ENCODE measurements at places on chromosomes 12 and 14. TPM values are rescaled to one million over a fixed set of nuclear protein-coding genes. Genes with fewer than 3 reads are reported as not detected.

- H3K36me3 ChIP-seq: peaks cover 13% of the 10 kb centered on the region
- no peak for DNase-seq
- H3K27me3 ChIP-seq: peaks cover 7% of the 10 kb centered on the region
- no peak overlapping the region for H3K27ac ChIP-seq
- H3K4me3 ChIP-seq: no peak overlapping the region
Measured at GRCh38 chr14:59638885-59639284, 62.3 kb upstream of the CCDC175 start.

- H3K27ac ChIP-seq: peak overlapping the region; percentile 96
- H3K4me3 ChIP-seq: peak overlapping the region; percentile 84
- no peaks in the 10 kb centered on the region for H3K27me3 ChIP-seq
- H3K4me1 ChIP-seq: peaks cover 32% of the 10 kb centered on the region
- no peaks in the 10 kb centered on the region for H3K36me3 ChIP-seq
Measured at GRCh38 chr12:32139064-32139421, 32.4 kb downstream of the BICD1 start.

ASPG gene
- not detected for total RNA-seq

CNTN1 gene
- total RNA-seq: 0.77 TPM

REP15 gene
- total RNA-seq: 1.3 TPM

- no peak overlapping the region for H3K27ac ChIP-seq
- H3K36me3 ChIP-seq: no peaks in the 10 kb centered on the region
- no peaks in the 10 kb centered on the region for H3K27me3 ChIP-seq
- H3K4me1 ChIP-seq: peaks cover 30% of the 10 kb centered on the region
- no peak for DNase-seq
- H3K4me3 ChIP-seq: no peak overlapping the region
Measured at GRCh38 chr12:75970310-75970709, 61.3 kb downstream of the PHLDA1 start.

- no peak overlapping the region for H3K27ac ChIP-seq
- H3K4me3 ChIP-seq: no peak overlapping the region
- no peaks in the 10 kb centered on the region for H3K36me3 ChIP-seq
- peaks cover 11% of the 10 kb centered on the region for H3K4me1 ChIP-seq
- no peak for DNase-seq
- H3K27me3 ChIP-seq: no peaks in the 10 kb centered on the region
Measured at GRCh38 chr12:92027243-92027642, 118.4 kb downstream of the BTG1 start.

DNA sequence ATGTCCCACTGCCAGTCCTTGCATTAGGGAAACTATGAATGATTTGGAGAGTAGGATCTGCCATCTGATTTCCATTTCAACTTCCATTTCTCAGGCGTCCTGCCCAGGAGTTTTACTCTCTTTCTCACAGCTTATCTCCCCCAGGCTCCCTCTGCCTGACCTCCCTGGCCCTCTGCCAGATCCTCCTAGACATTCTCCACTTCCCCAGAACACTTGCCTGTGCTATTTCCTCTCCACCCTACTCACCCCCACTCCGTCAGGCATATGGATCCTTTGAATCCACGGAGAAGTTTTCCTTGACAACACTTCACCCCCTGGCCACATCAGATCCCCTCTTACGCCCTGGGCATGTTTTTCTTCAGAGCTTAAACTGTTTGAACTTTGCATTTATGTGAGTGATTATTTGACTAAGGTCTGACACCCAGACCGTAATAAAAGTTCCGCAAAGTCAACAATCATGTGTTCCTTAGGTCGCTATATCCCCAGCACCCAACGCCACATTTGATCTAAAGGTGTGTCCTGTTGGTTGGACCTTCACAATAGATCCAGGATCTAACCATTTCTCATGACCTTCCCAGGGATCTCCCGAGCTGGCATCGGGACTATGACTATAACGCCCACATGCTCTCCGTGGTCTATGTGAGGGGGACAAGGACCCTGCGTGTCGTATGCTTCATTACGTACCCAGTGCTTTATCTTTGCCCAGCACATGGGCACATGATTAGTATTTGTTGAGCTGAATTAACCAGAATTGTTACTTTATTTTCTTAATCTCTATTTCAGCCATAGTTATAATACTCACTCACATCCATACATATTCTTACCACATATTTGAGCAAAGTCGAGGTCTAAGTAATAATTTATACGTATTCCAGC is 255.8 kb upstream of the FOXN3 start:
- H3K36me3 ChIP-seq: no peaks in the 10 kb centered on the region
- no peak overlapping the region for H3K4me3 ChIP-seq
- no peak overlapping the region for H3K27ac ChIP-seq
- H3K27me3 ChIP-seq: no peaks in the 10 kb centered on the region

- no peaks in the 10 kb centered on the region for H3K27me3 ChIP-seq
- H3K4me1 ChIP-seq: peaks cover 34% of the 10 kb centered on the region
- no peak for DNase-seq
- no peak overlapping the region for H3K4me3 ChIP-seq
- H3K27ac ChIP-seq: no peak overlapping the region
Measured at GRCh38 chr12:124548854-124549378, 18.5 kb downstream of the NCOR2 start.

CMTM5 gene
- 3.1 TPM for total RNA-seq

- H3K4me3 ChIP-seq: no peak overlapping the region
- H3K36me3 ChIP-seq: no peaks in the 10 kb centered on the region
- DNase-seq: no peak
- no peak overlapping the region for H3K27ac ChIP-seq
Measured at GRCh38 chr12:20188930-20189653, 179.2 kb upstream of the PDE3A start.

GRCh38 chr14:100223332-100224201 is 15.4 kb upstream of the YY1 start:
- DNase-seq: no peak
- H3K27ac ChIP-seq: peak overlapping the region; percentile 85
- peak overlapping the region; percentile 20 for H3K4me3 ChIP-seq
- no peaks in the 10 kb centered on the region for H3K27me3 ChIP-seq

- no peak overlapping the region for H3K27ac ChIP-seq
- no peak overlapping the region for H3K4me3 ChIP-seq
- H3K4me1 ChIP-seq: peaks cover 8% of the 10 kb centered on the region
- H3K27me3 ChIP-seq: no peaks in the 10 kb centered on the region
- no peaks in the 10 kb centered on the region for H3K36me3 ChIP-seq
- DNase-seq: no peak
Measured at GRCh38 chr12:110254971-110255540, 26.0 kb upstream of the ATP2A2 start.

INSM2 gene
- total RNA-seq: 0.09 TPM

GRCh38 chr12:65529771-65530435 is 251.4 kb downstream of the MSRB3 start:
- H3K27ac ChIP-seq: no peak overlapping the region
- H3K36me3 ChIP-seq: no peaks in the 10 kb centered on the region
- peaks cover 33% of the 10 kb centered on the region for H3K4me1 ChIP-seq

DNA sequence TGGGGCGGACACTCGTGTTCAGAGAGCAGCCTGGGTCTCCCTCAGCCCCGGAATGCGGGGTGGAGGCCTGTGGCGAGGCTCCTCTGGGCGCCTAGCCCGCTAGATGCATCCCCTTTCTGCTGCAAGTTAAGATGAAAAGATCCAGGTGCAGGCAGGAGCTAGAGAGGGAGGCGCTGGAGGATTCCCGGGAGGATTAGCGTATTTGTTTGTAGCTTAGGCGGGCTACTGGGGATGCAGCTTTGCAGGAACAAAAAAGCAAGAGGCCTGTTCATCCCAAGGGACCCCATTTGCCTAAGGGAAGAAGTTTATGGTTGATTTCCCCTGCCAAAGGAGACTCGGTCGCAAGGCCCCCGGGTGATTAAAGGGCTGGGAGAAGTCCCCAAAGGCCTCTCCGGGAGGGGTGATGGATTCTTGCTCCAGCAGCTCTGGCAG is 824 bp downstream of the CCDC177 start:
- H3K4me3 ChIP-seq: peak overlapping the region; percentile 96
- peaks cover 3% of the 10 kb centered on the region for H3K36me3 ChIP-seq
- H3K27me3 ChIP-seq: peaks cover 22% of the 10 kb centered on the region
- peaks cover 28% of the 10 kb centered on the region for H3K4me1 ChIP-seq

- H3K4me3 ChIP-seq: no peak overlapping the region
- H3K36me3 ChIP-seq: no peaks in the 10 kb centered on the region
- DNase-seq: no peak
- H3K27ac ChIP-seq: no peak overlapping the region
Measured at GRCh38 chr14:57831981-57832380, 33.9 kb downstream of the SLC35F4 start.

DNA sequence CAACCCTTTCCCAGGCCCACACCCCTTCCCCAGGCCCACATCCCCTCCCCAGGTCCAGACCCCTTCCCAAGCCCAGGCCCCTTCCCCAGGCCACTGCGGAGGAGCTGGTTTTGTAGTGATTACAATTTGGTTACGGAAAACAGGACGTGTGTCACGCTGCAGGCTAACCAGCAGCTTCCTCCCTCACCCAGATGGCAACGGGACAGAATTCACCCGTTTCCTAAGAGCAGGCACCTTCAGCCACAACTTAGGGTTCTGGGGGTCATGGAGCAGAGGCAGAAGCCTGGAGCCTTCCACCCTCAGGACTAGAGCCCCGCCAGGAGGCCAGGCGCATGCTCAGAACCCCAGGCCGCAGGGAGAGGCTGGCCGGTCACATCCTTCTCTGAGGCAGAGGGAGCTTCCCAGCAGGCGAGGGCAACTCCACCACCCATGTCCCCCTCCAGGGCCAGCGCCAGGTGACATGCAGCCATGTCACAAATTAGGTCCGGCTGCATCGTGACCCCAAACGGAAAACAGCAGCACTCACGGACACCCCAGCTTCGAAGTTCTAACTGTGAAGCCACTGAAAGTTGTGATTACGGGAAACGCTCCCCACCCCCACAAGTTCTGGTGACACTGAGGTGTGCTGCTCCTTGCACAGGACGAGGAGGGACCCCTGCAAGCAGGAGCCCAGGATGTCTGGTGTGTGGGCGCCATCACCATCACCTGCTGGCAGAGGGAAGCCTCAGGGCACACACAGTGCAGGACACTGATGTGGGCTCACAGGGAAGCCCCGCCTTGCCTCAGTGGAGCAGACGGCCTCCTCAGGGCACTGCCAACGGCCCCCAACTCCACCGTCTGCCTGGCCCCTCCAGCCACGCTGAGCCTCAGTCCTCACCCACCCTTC is 7.7 kb downstream of the BRF1 start:
- peaks cover 11% of the 10 kb centered on the region for H3K4me1 ChIP-seq
- no peaks in the 10 kb centered on the region for H3K36me3 ChIP-seq
- no peak for DNase-seq
- H3K27ac ChIP-seq: peak overlapping the region; percentile 27
- no peaks in the 10 kb centered on the region for H3K27me3 ChIP-seq
- H3K4me3 ChIP-seq: no peak overlapping the region

Measured in neural crest cell (in vitro differentiated cells).